NCI-H187 treated with DMSO at 0.1 percent for 48 hours (cell line): ENCODE measurements at places on chromosomes 1 and 21.

DNA sequence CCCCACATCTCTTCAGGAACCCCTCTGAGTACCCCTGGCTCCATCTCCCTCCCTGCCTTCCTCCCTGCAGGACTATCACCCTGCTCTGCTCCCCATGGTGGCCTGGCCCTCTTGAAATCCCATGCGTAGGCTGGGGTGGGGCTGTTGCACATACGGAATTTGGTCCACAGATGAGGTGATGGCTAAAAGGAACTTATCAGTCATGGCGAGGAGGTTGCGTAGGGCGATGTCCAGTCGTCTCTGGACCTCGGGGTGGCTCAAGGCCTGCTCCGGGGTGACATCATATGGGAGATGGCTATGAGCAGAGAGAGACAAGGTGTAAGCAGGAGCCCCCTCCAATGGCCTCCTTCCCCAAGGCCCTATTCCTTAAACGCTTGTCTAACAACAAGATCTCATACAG, 35.3 kb downstream of the IQGAP3 start:
- DNase-seq = no peak

DNA sequence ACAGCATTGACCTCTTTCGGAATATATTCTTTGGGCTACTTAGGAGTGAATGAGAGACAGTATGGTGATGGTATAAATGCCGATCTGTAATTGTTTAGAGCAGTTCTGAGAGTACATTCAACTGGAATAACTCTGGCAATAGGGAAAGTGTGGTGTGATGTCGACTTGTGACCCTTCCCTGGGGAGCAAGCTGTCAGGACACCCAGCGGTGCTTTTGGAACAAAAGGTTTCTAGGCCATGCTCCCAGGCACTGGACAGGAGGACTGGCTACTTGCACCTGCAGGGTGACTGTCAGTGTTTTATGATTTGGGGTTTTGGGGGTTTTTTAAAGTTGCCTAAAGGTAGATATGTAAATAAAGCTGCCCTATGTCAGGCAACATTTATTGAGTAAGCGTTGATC, 50.9 kb downstream of the MACO1 start:
- no peak for DNase-seq

DNA sequence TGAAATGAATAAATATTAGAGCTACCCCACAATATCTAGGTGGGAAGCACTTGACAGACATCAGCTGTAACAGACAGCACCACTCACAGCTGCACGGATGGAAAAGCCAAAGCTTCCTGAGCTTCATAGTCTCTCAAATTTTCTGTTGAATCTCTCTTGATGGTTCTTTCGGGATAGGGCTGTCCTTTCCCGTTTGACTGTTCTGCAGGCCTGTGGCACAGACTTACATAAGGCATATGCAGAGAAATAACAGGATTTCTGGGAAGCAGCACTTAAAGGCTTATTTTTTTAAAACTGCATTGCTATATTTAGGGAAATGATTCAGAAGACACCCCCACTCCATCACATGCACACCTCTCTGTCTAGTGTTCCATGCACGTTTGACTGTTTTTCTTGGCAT, 77.5 kb downstream of the ZNF648 start:
- DNase-seq = no peak

DNA sequence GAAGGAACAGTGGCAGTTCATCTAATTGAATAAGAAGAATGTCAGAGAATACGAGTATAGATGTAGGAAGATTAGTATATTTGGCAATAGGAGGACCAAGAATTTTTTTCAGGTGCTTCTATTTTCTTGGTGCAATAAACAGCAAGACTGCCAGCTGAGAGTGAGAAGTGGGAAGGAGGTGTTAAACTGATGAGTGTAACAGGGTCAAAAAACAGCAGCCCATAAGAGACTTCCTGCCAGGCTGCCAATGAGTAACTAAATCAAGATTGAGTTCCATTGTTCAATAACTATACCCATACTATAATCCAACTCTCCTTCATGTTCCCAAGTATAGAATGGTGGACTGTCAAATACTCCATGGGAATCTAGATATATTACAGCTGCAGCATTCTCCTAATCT, 28.7 kb downstream of the LYST start:
- no peak for DNase-seq

DNA sequence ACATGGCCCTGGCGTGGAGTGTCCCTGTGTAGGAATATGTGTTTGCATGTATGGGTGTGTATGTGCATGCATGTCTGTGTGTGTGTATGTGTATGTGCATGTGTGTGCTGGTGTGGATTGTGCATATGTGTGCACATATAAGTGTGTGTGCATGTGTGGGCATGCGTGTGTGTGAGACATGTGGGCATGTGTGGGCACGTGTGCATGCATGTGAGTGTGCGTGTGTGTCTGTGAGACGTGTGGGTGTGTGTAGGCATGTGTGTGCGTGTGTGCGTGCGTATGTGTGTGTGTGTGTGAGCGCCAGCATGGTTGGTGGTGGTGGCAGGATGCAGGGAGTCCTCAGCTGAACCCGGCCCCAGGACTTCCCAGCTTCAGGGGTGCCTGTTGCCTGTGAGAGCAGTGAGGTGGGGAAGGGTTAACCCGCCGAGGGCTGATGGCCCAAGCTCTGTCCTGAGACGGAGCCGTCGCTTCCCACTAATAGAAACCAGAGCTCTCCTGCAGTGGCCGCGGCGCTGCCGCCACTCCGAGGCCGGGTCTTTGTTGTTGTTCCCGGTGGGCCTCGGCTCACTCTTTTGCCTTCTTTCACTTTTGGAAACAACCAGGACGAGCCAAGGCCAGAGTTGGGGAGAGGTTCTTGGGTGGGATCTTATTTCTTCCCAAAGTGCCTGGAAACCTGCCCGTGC, 143.6 kb upstream of the ARHGEF16 start:
- DNase-seq = no peak

GRCh38 chr1:238404921-238405320, 514.2 kb upstream of the ZP4 start:
- no peak for DNase-seq

DNA sequence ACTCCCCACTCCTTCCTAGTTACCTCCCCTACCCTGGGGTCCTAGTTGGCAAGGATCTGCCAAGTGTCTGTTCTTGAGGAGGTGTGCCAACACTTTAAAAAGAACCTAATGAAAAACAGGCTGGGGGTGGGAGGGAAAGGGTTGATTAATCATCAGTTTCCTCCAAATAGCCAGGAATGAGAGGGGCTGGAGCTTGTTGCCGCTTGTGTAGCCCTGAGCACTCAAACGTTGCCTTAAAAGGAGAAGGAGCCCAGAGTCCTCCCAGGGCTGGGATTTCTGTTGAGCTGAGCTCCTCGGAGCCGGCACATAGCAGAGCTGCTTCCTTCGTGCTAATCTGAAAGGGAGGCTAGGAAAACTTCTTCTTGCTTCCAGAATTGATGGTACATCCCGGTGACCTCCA, 15.9 kb downstream of the SHISA4 start:
- DNase-seq = no peak

GRCh38 chr21:41213021-41213420, 45.1 kb downstream of the BACE2 start:
- no peak for DNase-seq

GRCh38 chr1:98035602-98036002, 114.8 kb upstream of the DPYD start:
- DNase-seq = no peak

DNA sequence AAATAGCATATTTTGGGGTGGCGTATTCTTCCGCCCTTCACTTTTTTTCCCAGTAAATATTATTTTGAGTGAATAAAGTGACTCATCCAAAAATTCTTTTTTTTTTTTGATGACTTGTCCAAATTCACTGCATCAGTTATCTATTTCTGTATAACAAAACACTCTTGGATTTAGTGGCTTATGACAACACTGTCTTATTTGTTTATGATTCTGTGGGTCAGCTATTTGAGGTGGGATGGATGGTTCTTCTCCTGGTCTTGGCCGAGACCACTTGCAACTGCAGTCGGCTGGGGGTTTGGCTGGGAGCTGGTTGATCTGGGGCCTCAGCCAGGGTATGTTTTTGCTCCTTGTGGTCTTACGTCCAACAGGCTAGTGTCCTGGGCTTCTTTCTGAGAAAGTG, 39.9 kb upstream of the SRSF10 start:
- DNase-seq = no peak

DNA sequence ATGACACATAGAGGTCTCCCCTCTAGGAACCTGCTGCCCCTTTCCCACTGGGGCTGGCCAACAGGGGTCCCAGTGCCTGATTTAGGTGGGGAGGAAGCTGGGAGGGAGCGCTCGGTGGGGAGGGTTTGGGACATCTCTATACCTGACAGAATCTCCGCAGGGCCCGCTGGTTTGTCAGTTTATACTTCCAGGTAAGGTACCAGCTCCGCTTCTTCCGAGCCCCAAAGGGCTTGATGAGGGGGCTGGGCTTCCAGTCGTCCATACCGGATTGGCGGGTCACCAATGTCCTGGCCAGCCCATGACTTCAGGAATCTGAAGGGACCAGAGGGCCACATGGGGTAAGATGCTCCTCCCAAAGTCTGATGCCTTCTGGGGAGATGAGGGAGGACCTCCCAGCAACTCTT, 672 bp downstream of the POMGNT1 start:
- DNase-seq = no peak

GRCh38 chr1:115827452-115828044, 13.4 kb downstream of the NHLH2 start:
- DNase-seq = no peak
